CD4-positive, alpha-beta memory T cell (primary cell): ENCODE measurements at places on chromosomes 5 and 9.

DNA sequence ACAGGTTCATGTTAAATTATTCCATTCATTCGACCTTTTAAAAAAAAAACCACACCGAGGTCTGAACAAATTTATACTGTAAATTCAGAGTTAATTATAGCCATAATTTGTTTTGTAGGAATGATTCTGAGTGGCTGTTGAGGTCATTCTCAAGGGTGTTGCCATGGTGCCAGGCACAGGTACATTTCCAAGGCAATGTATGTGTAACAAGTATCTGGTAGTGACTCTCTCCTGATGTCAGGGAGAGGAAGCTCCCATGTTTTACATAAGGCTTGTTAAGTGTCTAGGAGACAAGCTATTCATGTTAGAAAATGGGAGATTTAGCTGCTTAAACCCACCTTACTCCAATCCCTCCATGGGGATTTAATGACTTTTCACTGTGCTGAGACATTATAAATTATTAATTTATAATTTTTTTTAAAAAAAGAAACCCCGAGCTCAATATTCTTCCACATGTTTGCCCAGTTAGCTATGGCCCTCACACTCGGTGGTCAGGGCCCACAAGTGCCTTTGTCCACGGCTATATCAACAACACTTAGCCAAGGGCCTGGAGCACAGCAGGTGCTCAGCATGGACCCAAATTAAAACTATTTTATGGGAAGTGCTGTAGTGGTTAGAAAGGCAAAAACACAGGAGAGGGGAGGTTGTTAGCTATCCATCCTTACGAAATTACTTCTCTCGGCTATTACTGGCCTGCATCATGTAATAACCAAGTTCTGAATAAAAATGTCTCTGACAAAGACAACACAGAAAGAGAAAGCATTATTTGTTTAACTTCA, 154.6 kb upstream of the GNA14 start:
- no peak for DNase-seq

DNA sequence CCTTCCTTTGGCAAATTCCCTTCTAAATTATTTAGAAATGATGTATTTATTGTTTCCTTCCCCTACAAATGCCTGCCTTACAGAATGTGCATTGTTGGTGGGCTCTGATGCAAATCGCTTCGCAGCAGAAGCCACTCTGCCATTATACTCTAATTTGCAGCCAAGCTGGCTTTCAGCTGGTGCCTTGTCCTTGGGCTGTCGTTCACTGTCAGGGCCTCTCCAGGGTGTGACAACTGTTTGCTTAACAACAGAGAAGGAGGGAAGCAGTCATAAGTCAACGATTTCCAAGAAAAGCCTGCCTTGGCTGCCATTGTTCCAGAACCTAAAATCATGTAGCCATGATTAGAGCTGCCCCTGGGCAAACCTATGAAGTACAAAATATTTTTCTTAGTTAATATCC, 260.1 kb upstream of the RGMB start:
- no peak for DNase-seq

DNA sequence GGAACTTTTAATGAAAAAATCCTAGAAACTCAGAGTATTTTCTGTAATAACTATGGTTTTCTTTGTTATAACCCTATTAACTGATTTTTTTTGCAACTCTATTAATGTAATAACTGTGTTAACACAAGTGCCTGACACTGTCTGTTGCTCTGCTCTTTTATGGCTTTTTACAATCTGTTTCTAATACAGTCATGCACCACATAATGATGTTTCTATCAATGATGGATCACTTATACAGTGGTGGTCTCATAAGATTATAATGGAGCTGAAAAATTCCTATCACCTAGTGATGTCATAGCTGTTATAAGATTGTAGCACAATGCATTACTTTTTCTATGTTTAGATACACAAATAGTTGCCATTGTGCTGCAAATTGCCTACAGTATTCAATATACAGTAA, 123.1 kb upstream of the SV2C start:
- no peak for DNase-seq

- no peak for DNase-seq
These were observed 5.5 kb downstream of the C5orf15 start for GRCh38 chr5:133962801-133963476.

- no peak for DNase-seq
These were observed 32.0 kb downstream of the CPEB4 start for GRCh38 chr5:173920024-173920753.

DNA sequence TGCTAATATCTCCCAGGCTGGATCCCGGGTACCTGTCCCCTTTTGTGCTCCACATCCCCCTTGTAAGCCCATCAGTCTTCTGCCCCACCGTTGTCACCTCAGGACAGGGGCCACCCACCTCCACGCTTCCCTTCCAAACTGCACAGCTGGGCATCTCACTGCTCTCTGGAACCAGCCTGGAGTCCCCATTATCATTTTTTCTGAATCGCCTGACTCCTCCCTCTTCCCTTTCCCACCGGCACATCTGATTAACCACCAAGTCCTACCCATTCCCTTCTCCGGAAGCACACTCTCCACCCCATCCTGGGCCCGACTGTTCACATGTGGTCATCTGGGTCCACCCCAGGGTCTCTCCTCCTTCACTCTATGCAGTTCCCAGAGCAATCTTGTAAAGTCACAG, 53.9 kb downstream of the PSD2 start:
- no peak for DNase-seq

GRCh38 chr5:171316258-171317121, 7.4 kb downstream of the TLX3 start:
- DNase-seq: no peak

DNA sequence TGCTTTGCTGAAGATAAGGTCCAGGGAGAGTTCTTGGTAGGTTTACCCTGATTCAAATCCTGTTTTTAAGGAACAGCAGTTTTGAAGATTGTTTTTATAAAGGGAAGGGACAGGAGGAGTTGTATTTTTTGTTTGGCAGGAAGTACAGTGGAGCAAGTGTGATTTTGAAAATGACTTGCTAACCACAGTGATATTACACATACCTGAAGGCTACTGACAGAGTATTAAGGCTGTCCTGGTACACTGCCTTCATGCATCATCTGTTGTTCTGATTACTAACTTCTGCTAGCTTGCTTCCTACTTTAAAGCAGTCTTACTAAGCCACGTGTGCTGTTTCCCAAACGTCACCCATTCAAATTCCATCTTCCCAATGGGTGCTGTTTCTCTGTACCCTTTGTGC, 559.5 kb upstream of the SGCD start:
- DNase-seq: no peak

- DNase-seq: no peak
These were observed 82.9 kb downstream of the ADAMTS2 start for GRCh38 chr5:179262126-179262920.

DNA sequence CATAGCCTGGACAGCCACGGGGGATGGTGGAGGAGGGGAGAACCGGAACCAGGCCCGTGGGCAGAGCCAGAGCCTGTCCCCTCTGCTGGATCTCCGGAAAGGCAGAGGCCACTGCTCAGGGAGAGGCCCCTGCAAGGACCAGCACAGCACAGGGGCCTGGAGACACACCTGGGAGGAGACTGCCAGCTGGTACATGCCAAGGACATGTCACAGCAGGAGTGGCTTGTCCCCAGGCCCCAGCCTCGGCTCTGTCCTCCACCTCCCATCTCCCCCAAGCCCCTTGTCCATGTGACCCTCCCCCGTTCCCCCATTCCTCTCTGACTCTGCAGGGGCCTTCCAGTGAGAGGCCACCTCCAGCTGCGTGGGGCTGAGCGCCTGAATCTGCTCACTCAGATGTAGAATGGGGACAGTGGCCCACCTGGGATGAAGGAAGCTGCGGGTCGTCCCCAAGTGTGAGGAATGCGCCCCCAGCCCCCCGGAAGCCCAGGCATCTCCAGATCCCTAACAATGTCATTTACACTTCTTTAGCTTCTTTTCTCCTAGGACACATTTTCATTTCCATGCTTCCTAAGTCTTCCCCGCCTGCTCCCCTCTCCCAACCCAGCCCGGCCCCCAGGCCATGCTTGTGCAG, 349.6 kb upstream of the IRX2 start:
- no peak for DNase-seq

GRCh38 chr5:14847471-14847870, 24.1 kb downstream of the ANKH start:
- DNase-seq: no peak
